ENCODE measurements at places on chromosomes 1 and 21.

GRCh38 chr21:36917471-36918158 lies 48.9 kb downstream of the HLCS start:
- no peak for DNase-seq

GRCh38 chr1:145706086-145706664 lies 993 bp downstream of the PDZK1 start:
- no peak for DNase-seq

- DNase-seq = peak; percentile 61
Measured at GRCh38 chr1:119873135-119874015, 22.9 kb downstream of the ADAM30 start.

- no peak for DNase-seq
Measured at GRCh38 chr1:154193821-154194220, 1.9 kb upstream of the TPM3 start.

DNA sequence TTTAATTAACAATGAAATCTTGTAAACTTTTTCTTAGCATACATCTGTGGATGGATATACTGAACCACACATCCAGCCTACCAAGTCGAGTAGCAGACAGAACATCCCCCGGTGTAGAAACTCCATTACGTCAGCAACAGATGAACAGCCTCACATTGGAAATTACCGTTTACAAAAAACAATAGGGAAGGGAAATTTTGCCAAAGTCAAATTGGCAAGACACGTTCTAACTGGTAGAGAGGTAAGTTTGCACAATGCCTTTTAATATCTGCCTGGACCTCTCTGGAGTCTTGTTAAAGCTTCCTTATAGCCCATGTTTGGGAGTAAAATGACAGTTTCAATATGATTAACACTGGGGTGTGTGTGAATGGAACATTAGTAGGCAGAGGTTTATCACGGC lies 51.4 kb downstream of the MARK1 start:
- no peak for DNase-seq

DNA sequence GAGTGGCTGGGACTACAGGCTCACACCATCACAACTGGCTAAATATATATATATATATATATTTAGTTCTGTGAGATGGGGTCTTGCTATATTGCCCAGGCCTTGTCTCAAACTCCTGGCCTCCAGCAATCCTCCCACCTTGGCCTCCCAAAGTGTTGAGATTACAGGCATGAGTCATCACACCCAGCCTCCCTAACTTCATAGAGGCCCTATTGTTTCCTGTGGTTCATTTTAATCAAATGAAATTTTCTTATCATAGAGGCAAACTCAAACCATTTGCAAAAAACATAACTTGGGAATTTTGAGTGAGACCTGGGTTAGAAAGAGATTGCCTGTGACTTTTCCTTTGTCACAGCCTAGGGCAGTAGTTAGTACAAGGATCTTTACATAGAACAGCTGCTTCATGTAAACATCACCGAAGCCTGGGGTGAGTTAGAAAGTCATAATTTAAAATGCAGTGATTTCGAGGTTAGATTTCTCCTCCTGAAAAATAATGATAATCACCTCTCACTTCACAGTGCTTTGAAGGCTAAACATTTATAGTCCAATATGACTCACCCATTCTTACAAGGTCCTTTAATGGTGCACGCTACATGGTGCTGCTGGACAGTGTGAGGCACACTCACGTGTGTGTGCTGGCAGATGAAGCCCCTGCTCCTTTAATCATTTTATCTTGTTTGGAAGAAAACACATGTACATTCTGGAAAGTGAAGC lies 188.9 kb downstream of the RHOU start:
- no peak for DNase-seq

DNA sequence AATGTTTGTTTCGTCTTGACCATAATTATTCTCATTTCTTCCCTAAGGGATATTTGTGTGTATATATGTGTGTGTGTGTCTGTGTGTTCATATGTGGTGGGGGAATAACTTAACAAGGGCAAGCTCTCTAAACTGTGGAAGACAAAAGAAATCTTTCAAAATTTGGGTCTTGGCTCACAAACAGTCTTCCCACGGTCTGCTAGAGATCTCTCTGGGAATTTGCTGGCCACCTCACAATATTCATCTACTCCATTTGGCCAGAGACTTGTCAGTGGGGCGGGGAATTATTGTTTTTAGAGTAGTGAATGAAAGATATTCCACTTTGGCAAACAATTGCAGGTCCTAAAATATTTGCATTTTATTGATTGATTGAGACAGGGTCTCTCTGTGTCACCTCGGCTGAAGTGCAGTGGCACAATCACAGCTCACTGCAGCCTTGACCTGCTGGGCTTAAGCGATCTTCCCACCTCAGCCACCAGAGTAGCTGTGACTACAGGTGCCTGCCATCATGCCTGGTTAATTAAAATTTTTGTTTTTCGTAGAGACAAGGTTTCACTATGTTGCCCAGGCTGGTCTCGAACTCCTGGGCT lies 8.0 kb upstream of the EIF2B3 start:
- no peak for DNase-seq

- DNase-seq = no peak
Measured at GRCh38 chr1:75616436-75617433, 5.8 kb upstream of the SLC44A5 start.

DNA sequence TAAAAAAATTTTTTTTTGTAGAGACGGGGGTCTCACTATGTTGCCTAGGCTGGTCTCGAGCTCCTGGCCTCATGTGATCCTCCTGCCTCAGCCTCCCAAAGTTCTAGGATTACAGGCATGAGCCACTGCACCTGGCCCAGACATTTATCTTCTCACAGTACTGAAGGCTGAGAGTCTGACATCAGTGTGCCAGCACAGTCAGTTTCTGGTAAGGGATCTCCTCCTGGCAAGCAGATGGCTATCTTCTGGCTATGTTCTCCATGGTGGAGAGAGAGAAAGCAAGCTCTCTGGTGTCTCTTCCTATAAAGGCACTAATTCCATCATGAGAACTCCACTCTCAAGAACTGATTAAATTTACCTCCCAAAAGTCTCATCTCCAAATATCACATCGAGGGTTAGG lies 57.8 kb upstream of the C1orf185 start:
- DNase-seq = no peak

GRCh38 chr1:93304716-93305138 lies 41.0 kb upstream of the DR1 start:
- DNase-seq = peak; percentile 23

DNA sequence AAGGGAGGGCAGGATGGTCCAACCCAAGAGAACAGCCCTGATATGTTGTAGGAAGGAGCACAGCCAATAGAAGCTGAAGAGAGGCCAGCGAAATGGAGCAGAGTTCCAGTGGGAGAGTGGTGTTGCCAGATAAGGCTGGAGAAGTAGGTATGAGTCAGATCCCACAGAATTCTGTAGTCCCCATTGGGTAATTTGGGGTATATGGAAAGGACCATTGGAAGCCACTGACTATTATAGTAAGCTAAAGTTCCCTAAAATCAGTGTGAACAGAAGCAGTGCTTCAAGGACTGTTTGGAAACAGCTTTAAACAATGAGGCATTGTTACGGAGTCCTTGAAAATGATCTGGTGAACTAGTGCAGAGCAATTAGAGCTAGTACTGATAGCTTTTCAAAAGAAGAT lies 63.0 kb downstream of the DISP1 start:
- DNase-seq = no peak

DNA sequence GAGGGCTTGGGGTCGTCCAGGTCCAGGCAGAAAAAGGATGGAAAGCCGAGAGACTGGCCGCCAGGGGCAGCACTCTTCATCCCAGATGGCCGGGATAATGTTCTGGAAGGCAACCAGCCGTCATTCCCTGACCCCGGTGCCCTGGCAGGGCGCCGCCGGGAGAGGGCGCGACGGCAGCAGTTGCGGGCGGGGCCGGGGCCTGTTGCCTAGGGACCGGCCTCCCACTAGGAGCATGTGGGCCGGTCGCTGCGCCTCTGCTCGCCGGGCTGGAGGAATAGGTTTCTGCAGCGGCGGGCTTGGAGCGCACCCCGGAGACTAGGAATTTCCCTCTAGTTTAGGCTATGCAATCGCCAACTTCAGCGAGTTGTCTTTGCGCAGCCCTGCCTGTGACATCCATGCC lies 11.0 kb downstream of the DMRTB1 start:
- DNase-seq = no peak

DNA sequence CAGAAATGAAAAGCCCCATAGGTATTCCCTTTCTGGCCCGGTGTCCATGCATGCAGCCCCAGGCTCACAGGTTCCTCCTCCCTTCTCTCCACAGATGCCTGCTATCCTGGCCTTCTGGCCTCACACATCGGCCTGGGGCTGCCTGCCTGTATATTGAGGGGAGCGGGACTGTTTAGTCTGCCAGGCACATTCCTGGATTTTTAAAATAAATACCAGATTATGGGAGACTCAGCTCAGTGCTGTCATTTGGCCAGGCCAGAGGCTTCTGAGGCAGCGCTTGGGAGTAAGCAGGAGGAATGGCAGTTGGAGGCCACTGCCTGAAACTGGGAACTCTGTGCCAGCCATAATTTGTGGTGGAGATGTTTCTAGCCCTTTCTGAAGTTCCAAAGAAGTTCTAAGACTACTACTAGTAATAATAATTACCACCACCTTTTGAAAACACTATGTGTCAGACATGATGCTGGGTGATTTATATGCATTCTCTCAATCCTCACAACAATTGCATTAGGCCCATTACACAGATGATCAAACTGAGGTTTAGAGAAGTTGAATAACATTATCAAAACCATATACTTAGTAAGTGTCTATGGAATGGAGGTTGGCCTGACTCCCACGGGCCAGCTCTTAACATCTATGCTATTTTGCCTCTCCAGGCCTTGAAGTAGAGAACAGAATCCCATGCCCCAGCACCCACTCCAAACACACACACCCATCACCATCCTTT lies 107.6 kb downstream of the PLXNA2 start:
- DNase-seq = no peak

DNA sequence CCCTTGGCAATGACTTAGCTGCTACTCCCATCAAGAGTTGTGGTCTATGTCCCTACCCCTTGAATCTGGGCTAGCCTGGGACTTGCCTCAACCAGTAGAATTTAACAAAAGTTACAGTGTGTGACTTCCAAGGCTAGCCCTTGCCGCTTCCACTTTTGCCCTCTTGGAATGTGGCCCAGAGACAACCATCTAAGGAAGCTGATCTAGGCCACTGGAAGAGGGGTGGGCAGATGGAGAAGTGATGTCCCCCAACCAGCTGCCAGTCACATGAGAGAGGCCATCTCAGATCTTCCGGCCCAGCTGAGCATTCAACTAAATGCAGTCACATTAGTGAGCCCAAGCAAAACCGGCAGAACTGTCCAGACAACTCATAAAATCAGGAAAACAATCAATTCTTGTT lies 115.1 kb downstream of the TOMM20 start:
- DNase-seq = no peak

- no peak for DNase-seq
Measured at GRCh38 chr1:64891448-64891825, 74.9 kb downstream of the JAK1 start.

GRCh38 chr1:241800640-241801039 lies 47.4 kb upstream of the EXO1 start:
- DNase-seq = no peak

DNA sequence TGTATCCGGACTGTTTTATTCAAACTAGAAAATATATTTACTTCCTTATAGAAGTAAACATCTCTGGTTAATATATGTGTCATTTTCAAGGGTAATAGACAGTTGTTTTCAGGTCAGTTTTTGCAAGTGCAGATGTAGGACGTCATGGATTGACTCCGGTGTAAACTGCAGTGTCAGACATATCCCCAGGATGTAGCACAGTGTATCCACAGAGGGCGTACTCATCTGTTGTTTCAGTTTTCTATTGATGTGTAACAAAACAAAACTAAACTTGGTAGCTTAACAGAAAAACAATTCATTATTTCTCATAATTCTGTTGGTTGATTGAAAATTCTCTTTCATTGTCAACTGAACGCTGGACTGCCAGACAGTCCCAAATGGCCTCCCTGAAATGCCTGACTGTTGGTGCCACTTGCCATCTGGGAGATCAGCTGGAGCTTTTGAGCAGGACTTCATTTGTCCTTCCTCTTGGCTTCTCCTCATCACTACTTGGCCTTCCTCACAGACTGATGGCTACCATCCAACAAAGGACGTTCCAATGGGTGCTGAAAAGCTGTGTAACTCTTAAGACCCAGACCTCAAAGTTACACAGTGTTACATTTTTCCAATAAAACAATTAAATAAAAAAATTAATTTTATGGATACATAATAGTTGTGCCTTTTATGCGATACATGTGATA lies 181.6 kb downstream of the NCAM2 start:
- DNase-seq = no peak

Data from AG04449 (cell line).